ENCODE measurements at places on chromosomes 12 and 14.

- DNase-seq: no peak
These were observed 79.0 kb downstream of the DCAF5 start for GRCh38 chr14:69073915-69074314.

DNA sequence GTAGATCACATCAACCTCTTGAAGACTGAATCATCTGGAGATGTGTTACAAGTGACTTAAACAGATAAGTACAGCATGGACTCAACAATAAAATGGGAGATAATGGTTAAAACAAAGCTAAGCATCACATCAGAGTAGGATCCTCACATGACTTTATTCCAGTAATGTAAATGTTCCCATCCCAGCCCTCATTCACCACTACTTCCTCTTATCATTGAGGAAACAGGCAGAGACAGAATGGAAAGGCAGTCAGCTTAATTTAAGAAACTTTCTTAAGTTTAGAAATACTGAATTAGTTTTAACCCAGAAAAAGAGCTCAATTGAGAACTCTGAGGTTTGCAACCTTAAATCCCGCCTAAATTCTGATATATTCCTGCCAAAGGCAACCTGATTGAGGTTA is 1.2 kb upstream of the ALG10 start:
- no peak for DNase-seq

DNA sequence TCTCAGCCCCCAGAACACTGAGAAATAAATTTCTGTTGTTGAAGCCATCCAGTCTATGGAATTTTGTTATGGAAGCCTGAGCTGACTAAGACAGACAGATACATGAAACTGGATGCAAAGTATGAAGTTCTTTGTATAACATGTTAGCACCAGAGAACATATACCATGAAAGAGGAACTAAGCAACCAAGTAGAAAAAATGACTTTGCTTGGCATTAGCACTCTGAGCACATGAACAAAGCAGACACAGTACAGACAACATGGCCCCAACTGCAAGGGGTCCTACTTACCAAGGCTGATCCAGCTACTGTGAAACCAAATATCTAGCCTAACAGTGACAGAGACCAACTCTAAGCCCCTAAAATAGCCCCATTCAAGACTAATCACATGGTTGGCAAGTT is 13.8 kb downstream of the EXOC5 start:
- no peak for DNase-seq

GRCh38 chr12:19764408-19764807 is 325.1 kb downstream of the AEBP2 start:
- no peak for DNase-seq

- no peak for DNase-seq
These were observed 227.8 kb downstream of the ZFP36L1 start for GRCh38 chr14:68564826-68565759.

DNA sequence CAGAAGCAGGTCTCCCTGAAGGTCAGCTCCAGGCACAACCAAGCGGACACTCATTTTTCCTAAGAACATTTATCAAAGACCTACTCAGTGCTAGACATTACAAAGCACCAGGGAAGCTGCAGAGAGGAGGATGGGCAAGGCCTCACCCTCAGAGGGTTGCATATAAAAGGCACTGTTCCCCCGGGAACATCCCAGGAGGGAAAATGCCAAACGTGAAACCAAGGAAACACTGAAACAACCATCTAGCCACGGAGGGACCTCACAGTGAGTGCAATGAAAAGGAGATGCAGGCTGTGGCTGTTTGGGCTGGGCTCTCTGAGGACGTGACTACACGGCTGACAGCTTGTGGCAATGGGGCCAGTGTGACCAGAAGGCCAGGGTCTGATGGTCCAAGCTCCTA is 117.4 kb upstream of the VASH1 start:
- DNase-seq: no peak

GRCh38 chr12:32360956-32361355 is 38.4 kb upstream of the FGD4 start:
- DNase-seq: no peak

DNA sequence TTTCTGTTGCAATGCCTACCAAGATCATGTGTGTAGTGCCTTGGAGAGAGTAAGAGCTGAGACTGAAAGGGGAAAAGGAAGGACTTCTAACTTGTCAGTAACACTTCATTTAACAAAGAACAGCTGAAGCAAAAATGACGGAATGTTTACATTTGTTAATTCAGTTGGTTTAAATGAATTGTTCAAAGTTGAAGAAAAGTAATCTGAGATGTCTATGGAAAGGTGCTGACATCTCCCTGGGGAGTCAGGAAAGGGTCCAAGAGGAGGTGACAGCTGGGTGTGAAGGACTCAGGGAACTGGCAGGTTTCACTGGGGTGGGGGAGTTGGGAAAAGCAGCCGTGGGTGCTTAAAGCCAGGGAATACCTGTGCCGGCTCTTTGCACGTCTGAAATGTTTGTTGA is 7.9 kb downstream of the TMEM63C start:
- no peak for DNase-seq

DNA sequence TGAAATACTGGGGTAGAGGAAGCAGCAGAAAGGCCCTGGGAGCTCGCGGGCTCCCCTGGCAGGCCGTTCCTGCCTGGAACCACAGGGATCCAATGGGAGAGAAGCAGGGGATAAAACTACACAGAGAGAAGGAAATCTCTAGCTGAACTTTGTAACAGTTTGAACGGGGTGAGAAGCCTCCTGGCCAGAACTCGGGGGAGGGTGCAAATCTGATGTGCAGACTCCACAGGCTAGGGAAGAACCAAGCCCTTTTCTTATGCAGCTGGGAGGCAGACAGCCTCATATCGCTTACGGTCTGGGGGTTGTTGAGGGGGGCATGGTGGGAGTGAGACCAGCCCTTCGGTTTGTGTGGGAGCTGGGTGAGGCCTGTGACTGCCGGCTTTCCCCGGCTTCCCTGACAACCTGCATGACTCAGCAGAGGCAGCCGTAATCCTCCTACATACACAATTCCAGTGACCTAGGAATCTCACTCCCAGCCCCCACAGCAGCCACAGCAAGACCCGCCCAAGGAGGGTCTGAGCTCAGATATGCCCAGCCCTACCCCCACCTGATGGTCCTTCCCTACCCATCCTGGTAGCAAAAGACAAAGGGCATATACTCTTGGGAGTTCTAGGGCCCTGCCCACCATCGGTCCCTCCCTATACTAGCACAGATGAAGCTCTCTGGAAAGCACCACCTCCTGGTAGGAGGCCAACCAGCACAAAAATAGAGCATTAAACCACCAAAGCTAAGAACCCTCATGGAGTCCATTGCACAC is 143.0 kb downstream of the TMTC1 start:
- DNase-seq: peak; percentile 83

GRCh38 chr12:22083167-22083566 is 37.1 kb downstream of the CMAS start:
- no peak for DNase-seq

- no peak for DNase-seq
These were observed 57.5 kb downstream of the SOS2 start for GRCh38 chr14:50173891-50174290.

DNA sequence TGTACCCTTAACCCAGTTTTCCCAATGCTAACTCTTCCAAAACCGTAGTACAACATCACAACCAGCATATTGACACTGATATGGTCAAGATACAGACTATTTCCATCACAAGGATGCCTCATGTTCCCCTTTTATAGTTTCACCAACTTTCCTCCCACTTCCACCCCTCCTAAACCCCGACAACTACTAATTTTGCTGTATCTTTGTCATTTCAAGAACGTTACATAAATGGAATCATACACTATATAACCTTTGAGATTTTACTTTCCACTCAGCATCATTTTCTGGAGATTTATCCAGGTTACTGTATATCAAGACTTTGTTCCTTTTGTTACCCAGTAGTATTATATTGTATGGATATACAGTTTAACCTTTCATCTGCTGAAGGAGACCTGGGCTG is 88.9 kb downstream of the MED13L start:
- DNase-seq: no peak

GRCh38 chr12:79681008-79681590 is 9.7 kb downstream of the PAWR start:
- DNase-seq: no peak

GRCh38 chr14:22536853-22537338 is 52.1 kb downstream of the DAD1 start:
- DNase-seq: no peak

GRCh38 chr12:75364919-75365318 is 26.0 kb upstream of the GLIPR1L2 start:
- DNase-seq: no peak

DNA sequence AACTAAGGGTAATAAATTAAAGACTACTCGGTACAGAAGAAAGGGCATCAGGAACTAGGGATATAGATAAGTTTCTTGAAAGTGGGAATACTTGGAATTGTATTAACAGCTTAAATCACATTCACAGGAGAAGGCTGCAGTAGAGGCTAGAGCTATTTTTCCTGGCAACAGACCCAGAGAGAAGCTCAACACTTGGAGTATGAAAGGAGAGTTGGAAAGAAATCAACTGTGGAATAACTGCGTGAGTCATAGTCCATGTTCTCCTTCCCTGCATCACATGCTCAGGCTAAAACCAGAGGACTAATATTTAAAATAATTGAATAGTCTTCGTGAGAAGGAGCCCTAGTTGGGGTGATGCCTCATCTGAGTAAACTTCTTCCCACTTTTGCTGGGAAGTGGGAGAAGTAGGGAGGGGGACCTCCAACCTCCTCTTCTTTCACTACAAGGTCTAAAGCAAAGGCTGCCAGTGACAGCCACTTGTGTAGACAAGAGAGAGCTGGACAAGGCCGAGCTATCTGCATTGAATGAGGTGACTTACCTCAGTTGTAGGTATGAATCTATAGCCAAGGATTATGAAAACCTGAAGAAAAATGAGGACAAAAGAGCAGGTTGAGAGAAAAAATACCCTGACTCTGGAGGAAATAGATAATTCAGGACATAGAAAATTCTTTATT is 32.7 kb downstream of the DYRK2 start:
- no peak for DNase-seq

GRCh38 chr12:16238661-16239060 is 38.8 kb downstream of the SLC15A5 start:
- no peak for DNase-seq

DNA sequence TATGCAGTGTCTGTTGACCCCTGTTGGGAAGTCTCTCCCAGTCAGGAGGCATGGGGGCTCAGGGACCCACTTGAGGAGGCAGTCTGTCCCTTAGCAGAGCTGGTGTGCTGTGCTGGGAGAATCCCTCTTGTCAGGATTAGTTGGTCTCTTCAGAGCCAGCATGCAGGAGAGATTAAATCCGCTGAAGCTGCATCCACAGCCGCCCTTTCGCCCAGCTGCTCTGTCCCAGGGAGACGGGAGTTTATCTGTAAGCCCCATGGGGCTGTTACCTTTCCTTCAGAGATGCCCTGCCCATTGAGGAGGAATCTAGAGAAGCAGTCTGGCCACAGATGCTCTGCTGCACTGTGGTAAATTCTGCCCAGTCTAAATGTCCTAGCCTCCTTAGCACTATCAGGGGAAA is 13.1 kb upstream of the KLRC1 start:
- no peak for DNase-seq

DNA sequence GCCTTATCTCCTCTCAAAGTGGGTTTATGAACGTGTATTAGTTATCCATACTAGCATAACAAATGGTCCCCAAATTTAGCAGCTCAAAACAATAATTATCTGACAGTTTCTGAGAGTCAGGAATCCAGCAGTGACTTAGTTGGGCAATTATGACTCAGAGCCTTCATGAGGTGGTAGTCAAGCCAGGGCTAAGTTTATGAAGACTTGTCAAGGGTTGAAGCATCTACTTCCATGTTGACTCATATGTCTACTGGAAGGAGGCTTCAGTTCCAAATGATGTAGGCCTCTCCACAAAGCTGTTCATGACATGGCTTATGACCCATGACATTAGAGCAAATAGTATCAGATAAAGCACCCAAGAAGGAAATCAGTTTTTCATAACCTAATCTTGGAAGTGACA is 73.2 kb downstream of the IPO8 start:
- DNase-seq: no peak

GRCh38 chr12:50842637-50843493 is at the start of gene TMPRSS12:
TSS of gene TMPRSS12 (plus strand) at chr12:50842926. CDS start at chr12:50842965, 39 bp downstream.
- DNase-seq: peak; percentile 59

DNA sequence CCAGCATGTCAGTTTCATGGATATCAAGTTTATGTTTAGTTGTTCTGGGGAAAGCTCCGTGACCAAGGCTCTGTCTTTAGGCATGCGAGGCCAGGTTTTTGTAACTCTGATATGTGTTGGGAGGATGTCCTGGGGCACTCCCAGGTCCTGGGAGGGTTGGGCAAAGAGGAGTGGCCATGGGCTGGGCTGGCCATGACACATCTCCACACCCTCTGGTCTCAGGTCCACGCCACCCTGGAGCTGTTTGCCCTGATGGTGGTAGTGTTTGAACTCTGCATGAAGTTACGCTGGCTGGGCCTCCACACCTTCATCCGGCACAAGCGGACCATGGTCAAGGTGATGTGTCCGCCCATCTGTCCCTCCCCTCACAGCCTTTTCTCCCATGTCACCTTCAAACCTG is 46.4 kb downstream of the TPCN1 start:
- DNase-seq: no peak

GRCh38 chr14:99605299-99605961 is 1.4 kb upstream of the CCDC85C start:
- peak; percentile 75 for DNase-seq

GRCh38 chr14:92613008-92613658 is 99.6 kb downstream of the RIN3 start:
- DNase-seq: peak; percentile 38

- DNase-seq: peak; percentile 30
These were observed 451.8 kb upstream of the TBX3 start for GRCh38 chr12:115135800-115136211.

DNA sequence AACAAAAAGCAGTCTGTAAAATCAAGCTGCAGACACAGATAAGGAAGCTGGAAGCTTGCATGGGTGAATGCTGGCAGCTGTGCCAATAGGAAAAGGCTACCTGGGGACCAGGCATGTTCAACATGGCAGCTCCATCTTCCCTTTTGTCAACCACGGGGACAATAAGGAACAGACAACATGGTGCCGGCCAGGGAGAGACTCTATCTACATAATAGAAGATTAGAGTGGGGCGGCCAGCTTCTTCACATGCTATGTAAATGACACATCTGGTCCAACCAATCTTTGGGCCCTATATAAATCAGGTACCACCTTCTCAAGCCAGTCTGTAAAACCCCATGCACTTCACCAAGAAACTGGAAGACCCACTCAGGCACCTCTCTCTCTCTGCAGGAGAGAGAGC is 157.6 kb downstream of the SUDS3 start:
- no peak for DNase-seq

DNA sequence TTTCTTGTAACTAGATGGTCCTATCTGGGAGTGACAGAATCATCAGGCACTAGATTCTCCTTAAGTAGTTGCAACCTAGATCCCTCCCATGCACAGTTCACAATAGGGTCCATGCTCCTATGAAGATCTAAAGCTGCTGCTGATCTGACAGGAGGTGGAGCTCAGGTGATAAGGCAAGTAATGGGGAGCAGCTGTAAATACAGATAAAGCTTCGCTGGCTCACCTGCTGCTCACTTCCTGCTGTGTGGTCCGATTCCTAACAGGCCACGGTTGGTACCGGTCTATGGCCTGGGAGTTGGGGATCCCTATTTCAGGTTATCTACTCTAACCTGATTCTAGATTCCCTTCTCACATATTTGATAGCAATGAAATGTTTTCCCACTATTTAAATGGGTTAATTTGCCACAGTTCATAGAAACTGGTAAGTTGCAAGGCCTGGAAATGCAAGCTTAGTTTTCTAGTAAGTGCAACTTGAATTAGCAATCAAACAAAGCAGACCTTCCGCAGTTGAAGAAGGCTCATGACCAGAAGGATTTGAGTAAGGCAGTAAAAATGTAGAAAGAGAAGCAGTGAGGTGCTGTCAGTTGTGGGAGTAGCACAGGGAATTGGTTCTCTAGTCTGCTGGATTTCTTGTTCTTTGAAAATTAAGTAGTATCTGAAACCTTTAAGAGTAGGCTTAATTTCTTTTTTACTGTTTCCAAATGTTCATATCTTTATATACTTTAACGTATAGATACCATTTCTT is 332.3 kb downstream of the EGLN3 start:
- DNase-seq: no peak

All from testis (tissue), 5 donors.